NCI-H69 (cell line): ENCODE measurements at places on chromosomes 11 and 22.

GRCh38 chr11:18789942-18790341 is 1.7 kb downstream of the PTPN5 start:
- DNase-seq, result no peak

DNA sequence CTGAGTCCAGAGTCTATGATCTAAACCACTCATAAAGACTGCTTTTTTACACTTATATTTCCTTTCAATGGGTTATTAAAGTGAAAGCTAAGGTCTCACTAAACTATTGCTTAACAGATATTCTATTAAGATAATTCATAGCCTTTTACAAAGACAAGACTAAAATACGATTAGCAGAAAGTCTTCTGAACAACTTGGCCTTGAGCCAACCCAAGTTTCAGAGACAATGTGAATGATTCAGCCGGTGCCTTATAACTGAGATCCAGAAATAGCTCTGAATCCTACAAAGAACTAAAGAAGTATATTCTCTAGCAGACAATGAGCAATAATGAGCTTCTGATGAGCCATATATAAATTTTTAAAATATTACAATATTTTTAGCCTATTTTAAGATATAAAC is 41.5 kb upstream of the CARD18 start:
- peak; percentile 2 for DNase-seq

GRCh38 chr11:2708151-2708581 is 8.4 kb upstream of the KCNQ1OT1 start:
- DNase-seq, result no peak

- DNase-seq, result no peak
These were observed 5.8 kb downstream of the NRXN2 start for GRCh38 chr11:64717268-64717578.

DNA sequence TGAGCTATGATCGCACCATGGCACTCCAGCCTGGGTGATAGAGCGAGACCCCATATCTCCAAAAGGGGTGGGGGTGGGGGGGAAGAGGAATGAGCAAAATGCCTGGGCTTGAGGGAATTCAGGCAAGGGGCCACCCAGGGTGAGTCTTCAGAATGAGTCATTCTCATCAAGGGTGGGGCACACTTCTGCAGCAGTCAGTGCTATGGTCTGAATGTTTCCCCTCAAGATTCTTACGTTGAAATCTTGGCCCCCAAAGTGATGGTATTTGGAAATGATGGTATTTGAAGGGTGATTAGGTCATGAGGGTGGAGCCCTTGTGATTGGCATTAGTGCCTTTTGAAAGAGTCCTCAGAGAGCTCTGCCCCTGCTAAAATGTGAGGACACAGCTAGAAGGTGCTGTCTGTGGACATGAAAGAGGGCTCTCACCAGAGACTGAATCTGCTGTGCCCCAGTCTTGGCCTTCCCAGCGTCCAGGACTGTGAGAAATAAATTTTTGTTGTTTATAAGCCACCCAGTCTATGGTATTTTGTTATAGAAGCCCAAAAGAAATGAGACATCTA is 86.4 kb upstream of the THY1 start:
- DNase-seq, result no peak

DNA sequence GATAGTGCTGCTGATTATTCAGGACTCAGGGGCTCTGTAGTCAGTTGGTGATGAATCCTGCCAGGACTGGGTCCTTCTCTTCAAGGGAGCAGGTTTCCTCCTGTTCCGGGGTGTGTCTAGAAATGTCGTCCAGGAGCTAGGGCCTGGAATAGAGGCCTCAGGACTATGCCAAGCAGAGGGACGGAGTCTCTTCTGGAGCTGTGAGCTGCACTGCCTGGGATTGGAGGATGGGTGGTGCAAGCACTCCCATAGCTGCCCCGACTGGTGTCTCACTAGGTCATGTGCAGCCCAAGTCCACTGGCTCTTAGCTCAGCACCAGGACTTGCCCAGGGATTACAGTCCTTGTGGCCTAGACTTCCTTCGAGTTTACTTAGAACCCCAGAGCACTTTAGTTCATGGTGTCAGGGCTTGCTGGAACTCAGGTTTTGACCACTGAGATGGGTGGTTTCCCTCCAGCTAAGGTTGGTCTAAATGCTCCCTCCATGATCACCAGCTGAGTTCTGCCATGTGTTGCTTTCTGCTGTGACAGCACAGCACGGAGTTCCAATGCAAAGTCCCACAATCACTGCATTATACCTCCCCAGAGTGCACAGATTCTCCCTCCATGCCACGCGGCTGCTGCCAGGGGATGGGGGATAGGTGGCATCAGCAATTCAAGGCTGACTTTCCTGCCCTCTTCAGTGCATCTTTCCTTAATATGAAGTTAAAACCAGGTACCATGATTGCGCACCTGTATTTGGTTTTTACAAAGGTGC is 42.6 kb upstream of the SHANK2 start:
- DNase-seq, result no peak

GRCh38 chr11:76837696-76838677 is 22.7 kb upstream of the ACER3 start:
- no peak for DNase-seq

GRCh38 chr11:130124096-130124495 is 35.5 kb upstream of the ST14 start:
- DNase-seq, result no peak

- no peak for DNase-seq
These were observed 268.6 kb downstream of the JRKL start for GRCh38 chr11:96658436-96658835.

DNA sequence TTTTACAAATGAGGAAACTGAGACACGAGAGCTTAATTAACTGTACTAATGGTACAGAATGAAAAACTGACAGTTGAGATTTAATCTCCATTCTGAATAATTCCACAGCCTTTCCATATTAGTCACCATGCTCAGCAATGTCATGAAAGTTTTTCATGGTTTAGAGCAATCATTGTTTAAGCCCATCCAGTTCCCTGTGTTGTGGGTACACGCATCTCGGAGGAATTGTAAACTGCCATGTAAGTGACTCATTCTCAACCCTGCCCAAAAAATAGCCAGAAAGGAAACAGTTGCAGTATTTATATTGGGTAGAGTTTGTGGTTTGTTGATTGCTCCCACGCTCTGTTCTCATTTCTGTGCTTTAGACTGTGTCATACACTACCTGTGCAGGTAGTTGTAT is 1790.8 kb downstream of the LRRC4C start:
- no peak for DNase-seq

- DNase-seq, result peak; percentile 67
These were observed 4.4 kb upstream of the MUC5AC start for GRCh38 chr11:1153105-1153950.

- DNase-seq, result peak; percentile 94
These were observed 63.5 kb upstream of the CAPRIN1 start for GRCh38 chr11:33987975-33988580.

DNA sequence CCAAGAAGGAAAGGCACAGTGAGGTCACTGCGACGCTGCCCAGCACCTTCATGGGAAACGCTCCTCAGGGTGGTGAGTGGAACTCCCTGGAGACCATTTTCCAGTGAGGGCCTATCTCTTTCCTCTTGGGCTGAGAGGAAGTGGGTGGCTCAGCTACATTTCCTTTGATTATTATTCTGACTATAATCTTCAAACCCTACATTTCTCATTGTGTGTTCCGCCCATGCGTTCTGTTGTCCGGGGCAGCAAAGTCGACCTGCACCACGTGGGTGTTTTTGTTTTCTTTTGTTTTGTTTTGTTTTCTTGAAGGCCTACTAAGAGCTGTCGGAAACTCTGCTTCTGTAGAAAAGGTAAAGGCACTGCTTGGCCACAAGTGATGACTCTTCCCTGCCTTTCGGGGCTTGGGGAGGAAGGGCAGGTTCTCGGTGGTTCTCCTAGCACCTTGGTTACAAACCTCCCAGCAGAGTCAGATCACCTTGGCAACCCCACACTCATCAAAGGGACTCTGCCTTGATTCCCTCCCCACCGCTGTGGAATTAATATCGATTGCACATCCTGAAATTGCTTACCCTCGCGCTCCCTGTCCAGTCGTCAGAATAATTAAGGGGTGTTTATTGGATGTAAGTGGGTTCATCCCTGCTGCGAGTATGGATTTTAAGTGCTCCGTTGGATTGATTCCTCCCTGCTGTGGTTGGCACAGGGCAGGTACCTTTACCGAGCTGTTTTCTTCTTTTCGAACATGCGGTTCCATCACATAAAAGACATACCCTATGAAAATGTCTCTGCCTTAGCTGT is 7.3 kb downstream of the PARVB start:
- DNase-seq, result no peak

GRCh38 chr11:9796854-9797253 is 133.0 kb downstream of the SWAP70 start:
- no peak for DNase-seq
